Stimulated activated CD8-positive, alpha-beta memory T cell treated with anti-CD3 and anti-CD28 coated beads, Interleukin-7, amount 100 ng/mL, for 1 hour (primary cell): ENCODE measurements at places on chromosomes 4 and X.

- DNase-seq: no peak
Measured at GRCh38 chr4:54657551-54658251, at the start of gene KIT. Gene KIT (plus strand): TSS chr4:54657957. CDS start chr4:54658015, 58 bp downstream.

DNA sequence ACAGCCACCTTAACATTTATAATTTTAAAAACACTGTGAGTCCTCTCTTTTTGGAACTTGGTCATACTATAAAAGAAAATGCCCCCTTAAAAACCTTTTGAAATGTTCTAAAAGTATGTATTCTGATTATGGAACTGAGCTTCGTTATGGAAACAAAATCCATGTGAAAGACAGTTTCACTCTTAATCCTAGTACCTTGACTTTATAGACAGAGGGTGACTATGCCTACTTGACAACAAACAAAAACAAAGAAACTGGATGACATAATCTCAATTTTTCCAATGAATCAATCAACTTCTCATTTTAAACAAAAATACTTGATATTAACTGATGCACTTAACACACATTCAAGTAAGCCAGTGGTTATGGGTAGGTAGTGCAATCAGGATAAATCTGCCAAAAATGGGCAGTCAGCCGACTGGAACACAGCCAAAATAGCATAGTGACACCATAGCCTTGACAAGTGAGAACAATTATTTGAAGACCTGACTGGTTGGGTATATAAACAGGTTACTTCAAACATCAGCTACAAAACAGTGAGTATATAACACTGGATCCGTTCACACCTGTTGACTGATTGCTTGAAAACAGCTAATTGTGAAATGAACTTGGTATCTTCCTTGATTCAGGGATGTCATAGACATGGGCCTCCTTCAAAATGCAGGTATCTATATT, 265.5 kb downstream of the PPP3CA start:
- DNase-seq: no peak

DNA sequence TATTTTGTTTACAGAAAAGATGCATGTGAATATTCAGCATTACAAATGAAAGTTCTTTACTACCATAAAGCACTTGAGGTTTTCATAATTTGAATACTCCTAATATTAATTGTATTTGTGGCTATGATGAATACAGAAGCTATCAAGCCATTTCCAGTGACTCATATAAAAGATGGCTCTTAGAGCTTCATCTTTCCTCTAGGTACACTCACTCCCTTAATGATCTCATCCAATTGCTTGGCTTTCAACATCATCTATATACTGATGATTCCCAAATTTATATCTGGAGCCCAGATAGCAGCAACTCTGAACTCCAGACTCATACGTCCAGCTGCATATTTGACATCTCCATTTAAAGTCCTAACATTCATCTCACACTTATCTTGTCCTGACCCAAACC, 183.4 kb upstream of the FAM241A start:
- DNase-seq: no peak

GRCh38 chr4:184317234-184317918, 99.7 kb upstream of the ENPP6 start:
- DNase-seq: no peak

GRCh38 chr4:59553721-59554091, 1646.4 kb upstream of the ADGRL3 start:
- no peak for DNase-seq

DNA sequence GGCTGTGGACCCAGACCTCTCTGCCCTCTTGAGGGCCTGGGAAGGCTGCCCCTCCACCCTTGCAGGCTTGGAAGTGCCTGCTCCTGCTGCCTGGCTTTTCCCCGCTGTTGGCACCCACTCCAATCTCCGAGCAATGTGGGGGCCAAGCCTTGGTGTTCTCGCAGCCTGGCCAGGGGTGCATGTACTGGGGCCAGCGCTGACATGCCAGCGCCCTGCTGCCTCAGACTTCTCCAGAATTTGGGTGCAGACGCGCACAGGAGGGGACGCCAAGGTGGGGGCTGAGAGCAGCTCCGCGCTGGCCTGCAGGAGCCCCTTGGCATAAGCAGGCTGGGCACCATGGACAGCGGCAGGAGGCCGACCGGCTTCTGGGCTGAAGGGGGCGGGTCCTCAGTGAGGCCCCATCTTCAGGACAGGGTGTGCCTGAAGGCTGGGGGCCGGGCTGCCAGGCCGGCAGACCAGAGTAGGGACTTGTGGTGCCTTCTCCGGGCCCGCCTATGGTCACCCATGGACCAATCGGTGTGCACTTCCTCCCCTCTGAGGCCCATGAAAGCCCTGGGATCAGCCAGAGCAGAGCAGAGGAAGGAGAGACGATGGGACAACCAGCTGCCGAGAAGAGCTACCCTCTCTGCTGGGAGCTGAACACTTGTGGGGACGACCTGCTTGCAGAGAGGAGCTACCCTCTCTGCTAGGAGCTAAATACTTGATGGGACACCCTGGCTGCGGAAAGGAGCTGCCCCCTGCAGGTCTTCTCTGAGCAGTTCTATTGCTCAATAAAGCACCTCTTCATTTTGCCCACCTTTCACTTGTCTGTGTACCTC, 118.3 kb downstream of the DNAAF6 start:
- DNase-seq: no peak

GRCh38 chr4:165011403-165011802, 20.4 kb upstream of the TRIM60 start:
- DNase-seq: no peak

DNA sequence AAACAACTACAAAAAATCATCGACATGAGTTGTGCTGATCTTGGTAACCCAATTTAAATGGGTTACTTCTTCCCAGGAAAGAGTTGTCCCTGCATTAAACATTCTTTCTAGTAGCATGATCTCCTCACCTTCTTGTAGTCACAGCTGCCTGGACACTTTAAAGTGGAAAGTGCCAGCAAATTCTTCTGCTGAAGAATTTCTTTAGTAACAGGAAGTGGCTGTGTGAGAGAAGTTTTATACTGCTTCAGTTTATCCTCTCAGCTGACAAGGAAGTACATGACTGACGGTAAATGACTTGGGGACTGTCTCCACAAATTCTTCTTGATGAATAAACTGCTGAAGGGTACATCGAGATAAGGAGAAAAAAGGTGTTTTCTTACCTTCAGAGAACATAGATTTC, 18.2 kb upstream of the TNIP3 start:
- DNase-seq: no peak

- no peak for DNase-seq
Measured at GRCh38 chr4:141486375-141486997, 149.9 kb upstream of the IL15 start.

DNA sequence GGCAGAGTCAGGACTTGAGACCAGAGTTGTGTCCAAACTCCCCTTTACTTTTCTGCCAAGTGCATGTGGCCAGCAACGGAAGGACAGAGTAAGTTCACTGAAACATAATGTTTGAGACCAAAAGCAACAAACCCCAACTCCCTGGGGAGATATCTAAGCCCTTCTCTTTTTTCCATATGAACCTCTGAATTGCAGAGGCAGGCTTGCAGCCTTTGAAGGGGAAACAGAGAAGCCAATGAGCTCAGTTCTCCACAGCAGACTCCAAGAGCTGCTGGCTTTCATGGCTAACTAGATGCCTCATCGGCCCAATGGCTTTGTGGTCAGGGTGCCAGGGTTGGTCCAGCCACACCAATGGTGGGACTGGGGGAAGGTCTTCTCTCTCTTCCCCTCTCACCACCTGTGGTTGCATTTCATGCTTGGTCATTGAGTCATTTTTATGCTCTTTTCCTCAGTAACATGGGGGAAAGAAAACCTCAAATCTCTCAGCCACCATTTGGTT, 34.0 kb downstream of the STARD8 start:
- DNase-seq: no peak

GRCh38 chr4:8534611-8535010, 45.6 kb upstream of the GPR78 start:
- no peak for DNase-seq

- DNase-seq: no peak
Measured at GRCh38 chr4:178395798-178396197, 953.6 kb upstream of the AGA start.
